ENCODE measurements at places on chromosomes 1 and 21.

DNA sequence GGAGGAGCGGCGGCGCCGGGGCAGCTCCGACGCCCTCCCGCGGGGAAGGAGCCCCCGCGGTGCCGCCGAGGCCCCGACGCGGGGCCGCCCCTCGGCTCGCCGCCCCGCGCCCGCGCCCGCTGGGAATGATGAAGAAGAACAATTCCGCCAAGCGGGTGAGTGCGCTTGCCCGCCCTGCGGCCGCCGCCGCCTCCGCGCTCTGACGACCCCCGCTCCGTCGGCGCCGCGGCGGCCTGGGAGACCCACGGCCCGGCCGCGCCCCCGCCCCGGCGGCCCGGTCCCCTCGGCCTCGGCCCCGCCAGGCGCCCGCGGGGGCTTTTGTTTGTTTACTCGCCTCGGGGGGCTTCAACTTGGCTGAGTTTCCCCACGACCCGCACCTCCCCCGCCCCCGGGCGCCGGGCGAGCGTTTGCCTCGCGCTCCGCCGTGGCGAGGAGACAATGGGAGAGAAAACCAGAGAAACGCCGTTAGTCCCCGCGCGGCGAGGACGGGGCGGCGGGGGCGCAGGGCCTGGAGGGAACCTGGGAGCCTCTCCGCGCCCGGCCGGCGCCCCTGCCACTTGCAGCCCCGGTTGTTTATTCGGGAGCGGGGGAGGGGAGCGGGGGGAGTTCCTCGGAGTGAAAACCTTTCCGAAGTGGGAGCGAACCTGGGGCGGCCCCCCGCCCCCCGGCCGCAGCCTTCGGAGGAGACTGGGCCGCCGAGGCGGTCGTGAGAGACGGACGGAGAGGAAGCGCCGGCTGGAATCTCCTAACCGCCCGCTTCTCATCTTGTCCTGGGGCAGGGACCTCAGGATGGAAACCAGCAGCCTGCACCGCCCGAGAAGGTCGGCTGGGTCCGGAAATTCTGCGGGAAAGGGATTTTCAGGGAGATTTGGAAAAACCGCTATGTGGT is 661 bp downstream of the PLEKHO1 start:
- DNase-seq: no peak

- DNase-seq: peak; percentile 21
Observed at GRCh38 chr21:32253215-32253641, 25.6 kb downstream of the MIS18A start.

GRCh38 chr1:44346184-44346583 is 8.9 kb downstream of the ERI3 start:
- no peak for DNase-seq

GRCh38 chr1:41291195-41291594 is 49.1 kb upstream of the SCMH1 start:
- DNase-seq: no peak

- DNase-seq: no peak
Observed at GRCh38 chr1:9927259-9927658, 15.9 kb downstream of the LZIC start.

- DNase-seq: peak; percentile 37
Observed at GRCh38 chr1:6864166-6864565, 78.9 kb downstream of the CAMTA1 start.

DNA sequence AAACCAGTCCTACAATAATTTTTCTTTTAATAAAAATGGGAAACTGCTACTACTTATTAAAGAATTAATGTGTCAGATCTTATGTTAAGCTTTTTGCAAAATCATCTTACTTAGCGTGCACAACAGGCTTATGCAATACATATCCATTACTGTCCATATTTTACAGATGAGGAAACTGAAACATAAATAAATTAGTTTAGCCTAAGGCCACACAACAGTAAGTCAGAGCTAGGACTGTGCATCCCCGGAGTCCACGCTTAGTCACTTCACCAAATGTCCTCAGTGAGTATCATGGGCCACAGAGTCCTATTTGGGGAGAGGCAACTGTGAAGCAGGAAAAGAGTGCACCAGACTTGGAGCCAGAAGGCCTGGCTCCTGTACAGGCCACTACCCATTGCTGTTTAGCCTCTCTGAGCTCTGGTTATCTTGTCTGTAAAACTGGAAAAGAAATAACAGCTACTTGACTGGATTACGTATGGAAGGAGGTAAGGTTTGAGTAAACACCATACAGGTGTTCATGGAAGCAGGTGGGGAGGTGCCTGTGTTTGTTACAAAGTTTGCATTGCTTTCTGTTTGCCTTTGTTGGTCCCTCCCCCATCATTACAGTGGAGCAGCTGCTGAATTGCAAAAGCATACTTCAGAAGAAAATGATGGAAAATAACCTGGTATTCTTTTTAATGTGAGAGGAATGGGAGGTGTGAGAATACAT is 192.8 kb downstream of the FCRL5 start:
- DNase-seq: no peak

DNA sequence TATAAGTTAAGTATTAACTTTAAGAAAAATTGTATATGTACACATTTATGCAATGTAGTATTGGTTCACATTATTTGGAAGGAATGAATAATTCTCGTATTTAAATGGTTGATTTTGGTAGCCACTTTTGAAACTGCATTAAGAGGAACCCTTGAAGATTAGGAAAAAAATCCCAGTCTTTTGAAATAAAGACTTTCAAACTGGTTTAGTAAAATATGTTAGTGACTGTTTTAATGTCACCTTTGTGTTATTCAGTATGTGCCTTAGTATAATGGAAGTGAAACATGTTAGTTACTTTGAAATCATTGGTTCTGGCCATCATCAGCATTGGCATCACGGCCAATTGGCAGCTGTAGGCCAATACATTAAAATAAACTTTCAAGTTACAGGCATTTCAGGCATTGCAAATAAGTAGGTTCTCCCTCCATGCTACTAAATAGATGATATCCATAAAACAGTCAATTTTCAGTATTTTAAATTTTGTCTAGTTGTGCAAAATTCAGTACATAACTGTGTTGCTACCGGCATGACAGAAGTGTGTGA is 4.4 kb downstream of the MIER1 start:
- no peak for DNase-seq

DNA sequence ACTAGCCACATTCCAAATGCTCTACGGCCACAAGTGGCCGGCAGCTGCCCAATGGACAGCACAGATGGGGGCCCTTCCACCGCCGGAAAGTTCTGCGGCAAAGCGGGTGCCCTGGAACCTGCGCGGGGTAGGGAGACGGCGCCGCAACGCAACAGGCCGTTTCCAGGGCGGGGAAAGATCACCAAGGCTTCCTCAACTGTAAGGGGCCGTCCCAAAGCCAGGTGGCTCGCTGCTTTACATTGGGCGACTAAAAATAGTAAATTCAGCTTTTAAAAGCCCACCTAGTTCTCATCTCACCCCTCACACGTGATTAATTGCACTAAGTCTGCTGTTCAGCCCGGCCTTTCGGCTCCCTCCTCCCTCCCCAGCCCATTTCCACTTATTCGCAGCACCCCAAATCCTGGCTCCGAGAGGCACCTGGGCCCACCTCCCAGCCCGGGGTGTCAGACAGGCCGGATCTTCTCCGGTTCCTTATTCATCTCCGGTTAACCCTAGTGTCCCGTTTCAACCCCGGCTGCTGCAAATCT is 643 bp downstream of the CFAP298 start:
- peak; percentile 11 for DNase-seq

DNA sequence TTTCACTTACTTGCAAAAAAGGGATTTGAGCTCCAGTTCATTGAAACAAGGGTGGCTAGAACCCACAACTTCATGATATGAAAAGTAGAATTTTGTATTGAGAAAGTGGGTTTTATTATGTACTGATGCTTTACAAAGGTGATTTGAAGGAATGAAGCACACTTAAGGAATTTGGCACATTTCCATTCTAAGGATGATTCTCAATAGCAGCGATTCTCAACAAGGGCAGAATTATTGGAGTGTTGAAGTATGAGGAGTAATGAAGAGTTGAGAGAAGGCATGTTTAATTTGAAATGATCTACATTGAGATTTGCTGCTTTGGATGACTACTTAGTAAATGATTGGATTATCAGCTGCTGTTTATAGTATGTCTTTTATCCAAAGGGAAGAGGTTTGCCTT is 54.7 kb downstream of the FNBP1L start:
- DNase-seq: no peak

DNA sequence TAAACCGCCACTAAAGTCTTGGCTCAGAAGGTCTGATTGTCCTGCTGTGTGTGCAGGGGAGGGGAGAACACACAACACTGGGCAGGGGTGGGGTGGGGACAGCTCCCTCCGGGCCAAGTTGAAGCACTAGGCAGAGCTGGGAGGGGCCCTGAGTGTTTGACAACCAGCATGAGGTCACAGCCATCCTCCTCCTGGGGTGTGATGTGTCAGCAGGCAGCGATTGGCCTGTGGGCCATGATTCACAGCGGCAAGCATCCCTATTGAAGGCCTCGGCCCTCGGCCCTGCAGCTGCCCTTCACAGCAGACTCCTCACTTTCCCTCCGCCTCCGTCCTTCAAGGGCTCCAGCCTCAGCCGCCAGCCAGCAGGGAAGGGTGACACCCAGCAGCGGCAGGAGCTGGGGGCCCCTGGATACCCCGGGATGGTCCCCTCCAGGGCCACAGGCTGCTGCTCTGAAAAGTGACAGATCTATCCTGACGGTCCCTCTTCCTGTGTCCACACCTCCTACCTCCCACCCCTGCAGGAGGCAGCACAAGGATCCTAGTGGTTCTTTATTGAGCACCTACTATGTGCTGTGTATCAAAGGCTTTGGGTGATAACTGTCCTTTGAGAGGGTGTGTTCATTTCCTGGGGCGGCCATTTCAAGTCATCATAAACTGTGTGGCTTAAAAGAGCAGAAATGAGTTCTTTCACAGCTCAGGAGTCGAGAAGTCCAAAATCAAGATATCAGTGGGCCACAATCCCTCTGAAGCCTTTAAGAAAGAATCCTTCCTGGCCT is 66.0 kb upstream of the SLC25A33 start:
- peak; percentile 85 for DNase-seq

DNA sequence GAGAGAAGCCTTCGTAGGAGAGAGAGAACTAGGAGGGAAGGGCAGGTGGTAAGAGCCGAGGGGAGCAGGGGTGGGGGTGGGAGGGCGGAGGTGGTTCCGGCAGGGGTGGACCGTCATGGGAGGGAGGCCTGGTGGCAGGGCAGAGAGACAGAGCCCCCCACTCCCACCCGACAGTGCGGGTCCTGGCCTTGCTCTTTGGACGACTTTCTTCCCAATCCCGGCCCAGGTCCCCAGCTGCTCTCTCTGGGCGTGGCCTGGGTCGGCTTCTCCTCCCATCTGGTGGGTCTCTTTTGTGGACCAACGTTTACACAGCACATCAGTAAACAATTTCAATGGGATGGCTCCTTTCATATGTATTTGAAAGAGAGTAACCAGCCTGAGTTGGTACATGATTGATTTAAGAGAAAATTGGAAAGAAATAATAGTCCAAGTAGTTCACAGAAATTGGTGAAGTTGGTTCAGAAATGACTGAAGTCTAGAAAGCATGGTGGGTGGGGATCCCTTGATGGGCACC is 56.9 kb downstream of the LDLRAD2 start:
- DNase-seq: no peak

DNA sequence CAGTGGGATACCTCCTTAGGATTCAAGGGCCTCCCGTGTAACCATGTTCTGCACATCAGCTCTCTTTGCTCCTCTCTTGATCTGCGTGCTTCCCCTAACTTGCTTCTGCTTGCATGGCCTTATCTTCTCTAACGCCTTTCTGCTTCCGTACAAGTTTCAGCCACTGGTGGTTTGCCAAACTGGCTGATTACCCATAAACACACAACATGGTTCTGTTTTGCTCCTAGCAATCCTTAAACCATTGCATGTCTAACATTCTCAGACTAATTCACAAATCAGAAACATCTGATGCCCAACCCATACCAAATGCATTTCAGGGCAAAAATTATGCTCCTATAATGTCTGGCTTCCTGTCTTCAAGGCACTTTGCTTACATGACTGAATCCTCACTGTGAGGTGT is 166.4 kb downstream of the PBX1 start:
- DNase-seq: no peak

DNA sequence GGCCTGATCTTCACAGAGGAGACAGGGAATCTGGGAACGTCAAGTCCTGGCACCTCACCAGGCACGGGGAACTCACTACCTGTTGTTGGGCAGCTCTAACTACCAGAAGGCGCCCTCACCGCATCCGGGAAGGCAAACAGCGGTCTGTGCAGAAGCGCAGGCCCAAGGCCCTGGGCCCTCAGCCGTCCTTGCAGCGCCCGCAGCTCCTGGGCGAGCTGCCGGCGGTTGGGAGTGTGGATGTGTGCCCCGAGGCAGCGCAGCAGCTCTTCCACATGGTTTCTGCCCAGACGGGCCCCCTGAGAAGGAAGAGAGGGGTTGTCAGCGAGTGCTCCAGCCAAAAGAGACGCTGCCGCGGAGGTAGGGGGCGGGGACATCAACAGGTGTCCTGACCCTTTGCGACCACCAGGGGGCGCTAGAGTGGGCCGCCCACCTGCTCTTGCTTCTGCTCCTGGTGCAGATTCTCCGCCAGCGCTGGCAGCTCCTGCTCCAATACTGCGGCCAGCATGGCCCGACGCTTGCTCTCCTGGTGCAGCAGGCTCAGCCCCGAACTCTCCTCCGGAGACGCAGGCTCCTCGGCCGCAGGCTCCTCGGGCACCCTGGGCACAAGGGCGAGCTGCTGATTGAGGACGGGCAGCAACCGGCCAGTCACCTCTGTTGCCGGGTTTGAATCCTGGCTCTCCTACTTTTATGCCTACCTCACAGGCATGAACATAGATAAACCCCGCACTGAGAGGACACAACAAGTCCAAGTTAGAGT is 9.3 kb downstream of the MAP3K6 start:
- DNase-seq: no peak

DNA sequence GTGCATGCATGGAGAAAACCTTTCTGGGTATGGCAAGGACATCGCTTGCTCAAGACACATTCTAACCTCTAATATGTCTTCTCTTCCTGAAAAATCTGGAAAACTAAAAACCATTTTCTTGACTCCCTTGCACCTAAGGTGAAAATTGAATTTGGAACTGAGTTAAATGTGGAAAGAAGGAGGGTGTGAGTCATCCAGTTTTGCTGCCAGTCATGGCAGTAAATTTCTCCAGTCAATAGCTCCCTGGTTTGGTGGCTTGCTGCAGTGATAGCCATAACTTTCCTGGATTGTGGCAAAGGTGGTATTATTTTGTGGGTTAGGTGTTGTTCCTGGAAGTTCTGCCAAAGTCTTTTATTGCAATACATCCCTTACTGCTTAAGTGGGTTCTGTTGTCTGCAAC is 2.5 kb downstream of the ZCCHC17 start:
- no peak for DNase-seq

DNA sequence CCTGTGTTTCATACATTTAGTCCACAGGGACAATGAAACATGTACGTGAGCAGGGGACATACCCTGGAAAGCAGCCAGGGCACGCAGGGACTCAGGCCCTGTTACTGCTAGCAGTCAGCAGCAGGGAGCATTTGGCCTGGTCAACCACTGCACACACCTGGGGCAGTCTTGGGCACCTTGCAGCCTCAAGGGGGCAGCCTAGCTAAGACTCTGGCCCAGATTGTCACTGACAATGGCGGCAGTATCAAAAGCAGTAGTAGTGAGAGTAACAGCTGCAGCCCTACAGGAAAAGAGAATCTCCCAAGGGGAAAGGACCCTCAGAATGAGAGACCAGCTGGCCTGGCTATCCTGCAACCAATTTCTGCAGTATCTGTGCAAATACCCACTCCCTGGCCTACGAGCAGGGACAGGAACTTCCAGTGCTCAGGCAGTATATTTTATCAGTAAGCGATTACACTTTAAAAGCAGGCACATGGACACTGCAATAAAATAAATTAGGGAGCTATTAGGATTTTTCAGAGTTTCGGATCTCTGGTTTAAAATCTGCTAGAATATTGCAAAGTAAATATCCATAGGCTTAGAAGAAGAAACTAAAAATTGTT is 475.6 kb downstream of the LTN1 start:
- peak; percentile 81 for DNase-seq

- peak; percentile 82 for DNase-seq
Observed at GRCh38 chr1:201530741-201531531, 8.0 kb upstream of the NAV1 start.
